ENCODE measurements at places on chromosomes 2 and 18.

DNA sequence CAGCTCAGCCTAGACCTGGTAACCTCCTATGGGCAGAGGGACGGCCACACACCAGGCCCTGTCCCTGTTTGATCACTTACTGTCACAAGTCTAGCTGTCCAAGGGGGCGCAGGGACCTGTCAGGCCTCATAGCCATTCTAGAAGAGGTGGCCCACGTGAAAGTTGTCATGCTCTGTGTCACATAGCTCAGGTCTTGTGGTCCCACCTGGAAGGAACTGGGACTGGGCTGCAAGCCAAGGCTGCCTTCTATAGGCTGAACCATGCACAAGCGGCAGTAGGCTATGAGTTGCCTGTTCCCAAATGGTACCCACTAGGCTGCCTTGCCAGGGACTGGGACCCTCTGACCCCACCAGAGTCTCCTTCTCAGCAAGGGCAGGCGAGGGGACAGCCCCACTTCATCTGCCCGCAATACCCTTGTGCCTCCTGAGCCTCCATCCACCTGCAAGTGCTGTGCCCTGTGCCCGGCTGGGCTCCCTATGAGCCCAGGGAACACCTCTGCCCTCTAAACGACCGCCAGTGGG, 177.5 kb downstream of the ANAPC1 start:
- no peak for DNase-seq

- peak; percentile 23 for DNase-seq
These were observed 216.3 kb upstream of the DTNA start for GRCh38 chr18:34493566-34494358.

DNA sequence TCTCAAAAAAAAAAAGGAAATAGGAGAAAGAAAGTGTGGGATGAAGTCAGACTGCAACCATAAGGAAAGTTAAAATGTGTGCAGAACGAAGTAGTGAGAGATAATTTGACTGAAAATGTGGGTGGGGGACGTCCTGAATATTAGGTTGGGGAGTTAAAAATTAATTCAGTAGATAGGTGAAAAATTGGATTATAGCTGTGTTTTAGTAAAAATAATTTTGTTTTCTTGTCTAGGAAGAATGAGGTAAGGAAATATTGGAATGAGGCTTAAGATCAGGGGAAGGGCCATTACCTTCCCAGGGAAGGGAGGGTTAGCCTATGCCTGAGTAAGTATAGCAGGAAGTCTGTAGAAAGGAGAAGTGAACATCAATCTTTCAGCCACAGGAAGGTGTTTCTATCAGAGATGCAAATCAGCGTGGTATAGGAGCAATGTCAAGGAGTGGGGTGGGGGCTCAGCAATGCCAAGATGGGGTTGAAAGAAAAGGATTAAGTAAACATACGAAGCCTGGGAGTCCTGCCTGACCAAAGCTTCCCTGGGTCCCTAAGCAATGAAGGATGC, 250.9 kb downstream of the PIEZO2 start:
- DNase-seq, result no peak

DNA sequence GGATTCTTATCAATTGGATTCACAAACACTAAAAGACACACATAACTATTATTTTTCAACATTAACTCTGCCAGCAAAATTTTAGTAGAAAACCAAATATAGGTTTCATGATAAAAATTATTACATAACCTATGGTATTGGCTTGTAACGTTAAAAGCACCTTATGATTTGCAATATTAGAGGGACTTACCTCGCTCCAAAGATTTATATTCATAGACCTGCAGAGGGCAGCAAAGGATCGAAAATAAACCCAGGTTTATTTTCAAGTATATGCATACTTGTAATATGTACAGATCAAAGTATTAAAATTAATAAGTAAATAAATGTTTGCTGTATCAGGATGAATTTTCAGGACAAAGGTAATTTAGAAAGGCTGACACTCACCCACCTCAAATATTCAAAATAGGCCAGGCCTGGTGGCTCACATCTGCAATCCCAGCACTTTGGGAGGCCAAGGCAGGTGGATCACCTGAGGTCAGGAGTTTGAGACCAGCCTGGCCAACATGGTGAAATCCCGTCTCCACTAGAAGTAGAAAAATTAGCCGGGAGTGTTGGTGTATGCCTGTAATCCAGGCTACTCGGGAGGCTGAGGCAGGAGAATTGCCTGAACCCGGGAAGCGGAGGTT, 45.3 kb downstream of the LRPPRC start:
- DNase-seq, result no peak

DNA sequence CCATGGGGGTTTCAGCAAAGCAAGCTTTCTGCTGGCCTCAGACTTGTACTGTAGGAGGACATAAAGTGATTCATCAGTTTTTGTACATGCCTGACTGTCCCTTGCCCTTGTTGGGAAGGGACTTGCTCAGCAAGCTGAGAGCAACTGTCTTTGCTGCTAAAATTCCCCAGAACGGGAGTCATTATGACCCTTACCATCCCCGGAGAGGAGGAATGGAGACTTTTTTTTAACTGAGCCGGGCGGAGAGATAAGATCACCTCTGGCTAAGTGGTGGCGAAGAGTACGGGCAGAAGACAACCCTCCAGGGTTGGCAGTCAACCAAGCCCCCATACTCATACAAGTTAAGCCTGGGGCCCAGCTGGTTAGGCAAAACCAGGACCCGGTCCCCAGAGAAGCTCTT, 20.4 kb upstream of the NAGK start:
- no peak for DNase-seq

Data from GM12892 (cell line).